ENCODE measurements at places on chromosomes 4 and X. TPM values are rescaled to one million over a fixed set of nuclear protein-coding genes. Genes with fewer than 3 reads are reported as not detected.

GRCh38 chr4:24748758-24749350 lies 46.5 kb upstream of the SOD3 start:
- no peak overlapping the region for H3K27ac ChIP-seq
- no peak overlapping the region for H3K4me3 ChIP-seq
- H3K4me1 ChIP-seq: no peaks in the 10 kb centered on the region
- no peaks in the 10 kb centered on the region for H3K36me3 ChIP-seq
- peaks cover 6% of the 10 kb centered on the region for H3K27me3 ChIP-seq

DNA sequence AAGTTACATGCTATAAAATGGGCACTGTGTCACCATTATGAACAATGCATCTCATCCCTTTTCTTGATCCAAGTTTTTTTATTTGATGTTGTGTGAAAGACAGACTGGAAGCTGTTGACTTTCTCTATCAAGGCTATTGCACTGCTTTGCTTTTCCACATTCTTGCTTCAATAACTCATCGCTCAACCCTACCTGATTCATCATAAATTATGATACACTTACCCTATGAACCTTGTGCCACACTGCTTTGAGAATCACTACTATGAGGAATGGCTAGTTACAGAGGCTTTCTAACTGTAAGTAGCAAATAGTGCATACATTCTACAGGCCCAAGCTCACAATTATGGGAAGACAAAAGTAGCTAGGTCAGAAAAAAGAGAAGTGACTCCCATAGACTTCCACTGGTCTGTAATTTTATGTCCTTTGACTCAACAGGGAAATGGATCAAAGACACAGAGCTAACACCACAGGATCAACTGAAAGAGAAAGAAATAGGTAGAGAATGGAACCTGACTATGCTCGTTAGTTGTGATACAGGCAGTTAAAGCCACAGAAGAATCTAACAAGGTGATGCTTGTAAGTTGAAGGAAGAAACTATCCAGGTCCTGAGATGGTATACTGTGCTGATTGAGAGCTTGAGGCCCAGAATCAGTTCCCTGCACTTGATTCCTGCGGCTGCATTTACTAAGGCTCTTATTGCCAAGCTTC lies 163.5 kb downstream of the PPP3CA start:
- no peak overlapping the region for H3K4me3 ChIP-seq
- H3K4me1 ChIP-seq: no peaks in the 10 kb centered on the region
- no peak overlapping the region for H3K27ac ChIP-seq

DNA sequence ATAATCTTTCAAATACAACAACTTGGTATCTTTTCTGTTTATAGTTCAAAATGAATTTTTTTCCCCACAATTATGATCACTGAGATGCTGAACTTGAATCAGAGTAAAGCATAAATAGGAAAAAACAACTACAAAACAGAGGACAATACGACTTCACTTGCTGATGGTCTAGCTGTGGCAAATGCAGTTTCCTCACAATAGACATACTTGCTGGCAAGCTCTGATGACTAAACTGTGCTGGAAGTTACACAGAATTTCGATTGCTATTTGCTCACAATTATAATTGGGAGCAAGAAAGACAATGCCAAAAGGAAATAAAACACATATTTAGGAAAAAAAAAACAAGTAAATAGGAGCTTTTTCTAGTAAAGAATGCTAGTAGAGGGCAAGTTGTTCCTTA lies 14.7 kb downstream of the VEGFC start:
- H3K4me1 ChIP-seq: no peaks in the 10 kb centered on the region
- H3K36me3 ChIP-seq: no peaks in the 10 kb centered on the region
- H3K4me3 ChIP-seq: no peak overlapping the region

DNA sequence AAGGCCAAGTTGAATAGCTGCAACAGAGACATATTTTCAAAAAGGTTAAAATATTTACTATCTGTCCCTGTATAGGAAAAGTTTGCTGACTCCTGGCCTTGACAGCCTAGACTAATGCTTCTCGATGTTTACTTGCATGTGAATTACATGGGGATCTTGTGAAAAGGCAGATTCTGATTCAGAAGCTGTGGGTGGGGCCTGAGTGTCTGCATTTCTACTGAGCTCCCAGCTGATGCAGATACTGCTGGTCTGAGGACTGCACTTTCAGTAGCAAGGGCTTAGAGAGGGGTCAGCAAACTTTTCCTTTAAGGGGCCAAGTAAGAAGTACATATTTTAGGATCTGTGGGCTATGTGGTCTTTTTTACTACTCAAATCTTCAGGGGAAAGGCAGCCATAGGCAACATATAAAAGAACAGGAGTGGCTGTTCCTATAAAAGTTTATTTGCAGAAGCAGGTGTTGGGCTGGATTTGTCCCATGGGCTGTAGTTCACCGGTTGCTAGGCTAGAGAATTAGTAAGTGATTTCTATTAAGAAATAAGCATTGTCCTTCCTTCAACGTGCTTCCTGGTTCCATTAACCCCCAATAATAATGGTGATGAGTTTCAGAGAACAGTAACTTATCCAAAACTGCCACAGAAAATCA lies 97.2 kb upstream of the PDE5A start:
- no peak overlapping the region for H3K4me3 ChIP-seq
- DNase-seq: no peak
- no peaks in the 10 kb centered on the region for H3K36me3 ChIP-seq
- H3K27ac ChIP-seq: no peak overlapping the region
- peaks cover 10% of the 10 kb centered on the region for H3K27me3 ChIP-seq

DNA sequence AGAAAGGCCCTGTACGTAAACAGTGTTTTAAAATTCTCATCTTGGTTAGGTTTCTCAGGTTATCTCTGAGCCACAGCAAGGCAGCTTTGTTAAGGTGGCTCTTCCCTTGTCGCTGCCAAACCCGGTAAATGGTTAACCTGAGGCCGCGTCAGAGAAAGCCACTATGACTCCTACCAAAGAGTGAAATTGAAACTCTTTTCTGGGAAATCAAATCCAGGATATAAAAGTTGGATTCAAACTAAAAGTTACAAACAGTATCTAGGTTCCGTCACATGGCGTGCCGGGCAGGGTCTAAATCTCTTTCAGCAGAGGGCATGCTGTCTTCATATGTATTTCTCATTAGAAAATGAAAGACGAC lies 433 bp downstream of the MMAA start:
- H3K4me1 ChIP-seq: peaks cover 65% of the 10 kb centered on the region
- H3K27ac ChIP-seq: peak overlapping the region; percentile 100
- H3K4me3 ChIP-seq: peak overlapping the region; percentile 94
- no peaks in the 10 kb centered on the region for H3K27me3 ChIP-seq

- peaks cover 4% of the 10 kb centered on the region for H3K36me3 ChIP-seq
- peak overlapping the region; percentile 97 for H3K27ac ChIP-seq
- peaks cover 6% of the 10 kb centered on the region for H3K27me3 ChIP-seq
Measured at GRCh38 chrX:24480400-24480865, 15.3 kb downstream of the PDK3 start.

DNA sequence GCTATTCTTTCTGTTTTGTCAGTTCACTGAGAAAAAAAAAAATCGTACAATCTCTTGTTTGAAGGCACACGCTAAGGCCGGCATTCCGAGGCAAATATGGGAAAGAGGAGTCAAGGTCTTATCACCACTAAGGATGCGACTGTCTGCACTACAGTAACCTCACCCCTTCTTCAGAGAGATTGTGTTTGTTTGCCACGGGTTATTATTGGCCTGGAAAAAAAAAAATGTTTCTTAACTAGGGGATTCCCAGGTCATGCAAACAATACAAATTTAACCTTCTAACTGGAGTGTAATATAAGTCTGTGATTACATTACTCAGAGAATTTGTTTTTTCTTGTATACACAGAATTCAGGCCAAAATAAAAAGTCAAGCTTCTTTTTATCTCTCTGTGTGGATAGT lies 168.3 kb downstream of the TMA16 start:
- peaks cover 7% of the 10 kb centered on the region for H3K4me1 ChIP-seq
- H3K4me3 ChIP-seq: no peak overlapping the region
- no peak overlapping the region for H3K27ac ChIP-seq

Gene ZMAT1
- total RNA-seq: 7.8 TPM

Gene IBSP
- not detected for total RNA-seq

Gene AMBN
- total RNA-seq: not detected

Gene FAM9B
- total RNA-seq: not detected

All from activated T-cell treated with anti-CD3 and anti-CD28 coated beads, Interleukin-2, amount 50 U/mL, for 72 hours (primary cell).